ENCODE measurements at places on chromosomes 5 and 9.

GRCh38 chr5:172443441-172444109 is 10.8 kb downstream of the SH3PXD2B start:
- no peak for DNase-seq

GRCh38 chr5:95256446-95256845 is 28.4 kb downstream of the MCTP1 start:
- DNase-seq = no peak

GRCh38 chr9:78714576-78714975 is 417.7 kb downstream of the PSAT1 start:
- DNase-seq = no peak

- DNase-seq = no peak
These were observed 35.8 kb upstream of the NFIB start for GRCh38 chr9:14349447-14350348.

DNA sequence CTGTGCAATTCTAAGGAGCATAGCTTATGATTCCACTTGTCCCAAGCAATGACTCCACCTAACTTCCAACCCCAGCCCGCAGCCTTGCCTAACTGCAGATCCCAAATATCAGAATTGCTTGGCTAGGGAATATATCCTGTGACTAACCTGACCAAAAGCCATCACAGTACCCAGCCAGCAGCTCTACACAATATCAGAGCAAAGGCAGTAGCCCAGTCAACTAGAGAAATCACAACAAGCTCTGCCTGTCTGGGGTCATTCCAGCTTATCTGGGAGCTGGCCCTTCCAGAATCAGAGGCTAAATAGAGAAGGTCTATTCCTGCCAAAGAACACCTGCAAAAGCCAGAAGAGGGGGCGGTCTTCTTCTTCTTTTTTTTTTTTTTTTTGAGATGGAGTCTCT is 9.3 kb upstream of the KIAA1958 start:
- DNase-seq = no peak

DNA sequence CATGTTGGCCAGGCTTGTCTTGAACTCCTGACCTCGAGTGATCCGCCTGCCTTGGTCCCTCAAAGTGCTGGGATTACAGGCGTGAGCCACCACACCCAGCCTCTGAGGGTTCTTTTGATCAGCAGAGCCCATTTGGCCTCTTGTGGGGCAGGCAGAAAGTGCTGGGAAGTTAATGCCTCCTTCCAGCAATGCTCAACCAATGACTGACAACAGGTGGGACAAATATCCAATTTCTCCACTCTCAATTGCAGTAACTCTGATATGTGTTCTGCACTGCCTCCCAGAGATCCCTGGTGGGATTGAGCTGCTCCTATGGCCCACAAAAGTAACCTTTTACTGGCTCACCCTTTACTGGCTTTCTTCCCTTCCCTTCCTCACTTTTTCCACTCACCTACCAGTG is 79.9 kb upstream of the APC start:
- no peak for DNase-seq

- no peak for DNase-seq
These were observed 842 bp downstream of the MUSK start for GRCh38 chr9:110669433-110669832.

GRCh38 chr5:121144764-121145163 is 680.7 kb downstream of the PRR16 start:
- no peak for DNase-seq

- DNase-seq = peak; percentile 12
These were observed 106.3 kb upstream of the SSBP2 start for GRCh38 chr5:81856948-81857928.

GRCh38 chr5:128876569-128877382 is 88.5 kb upstream of the SLC27A6 start:
- no peak for DNase-seq

DNA sequence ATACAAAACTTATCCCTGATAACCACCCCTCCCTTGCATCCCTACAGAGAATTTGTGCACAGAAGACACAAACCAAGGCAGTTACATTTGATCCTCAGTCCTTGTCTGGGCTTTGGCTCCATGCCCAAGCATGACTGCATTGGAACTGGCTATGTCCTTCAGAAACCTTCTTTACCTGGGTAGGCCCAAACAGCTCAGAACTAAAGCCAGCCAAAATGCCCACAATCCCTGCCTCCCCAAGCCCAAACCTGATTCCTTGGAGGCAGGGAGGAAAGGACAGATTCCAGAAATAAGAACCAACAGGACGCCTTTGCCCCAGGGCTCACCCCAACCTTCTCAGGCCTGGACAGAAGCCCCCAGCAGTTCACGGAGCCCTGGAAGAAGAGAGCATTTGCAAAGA is 8.2 kb downstream of the IL17B start:
- DNase-seq = no peak

GRCh38 chr5:180637962-180638680 is 11.3 kb downstream of the FLT4 start:
- no peak for DNase-seq

DNA sequence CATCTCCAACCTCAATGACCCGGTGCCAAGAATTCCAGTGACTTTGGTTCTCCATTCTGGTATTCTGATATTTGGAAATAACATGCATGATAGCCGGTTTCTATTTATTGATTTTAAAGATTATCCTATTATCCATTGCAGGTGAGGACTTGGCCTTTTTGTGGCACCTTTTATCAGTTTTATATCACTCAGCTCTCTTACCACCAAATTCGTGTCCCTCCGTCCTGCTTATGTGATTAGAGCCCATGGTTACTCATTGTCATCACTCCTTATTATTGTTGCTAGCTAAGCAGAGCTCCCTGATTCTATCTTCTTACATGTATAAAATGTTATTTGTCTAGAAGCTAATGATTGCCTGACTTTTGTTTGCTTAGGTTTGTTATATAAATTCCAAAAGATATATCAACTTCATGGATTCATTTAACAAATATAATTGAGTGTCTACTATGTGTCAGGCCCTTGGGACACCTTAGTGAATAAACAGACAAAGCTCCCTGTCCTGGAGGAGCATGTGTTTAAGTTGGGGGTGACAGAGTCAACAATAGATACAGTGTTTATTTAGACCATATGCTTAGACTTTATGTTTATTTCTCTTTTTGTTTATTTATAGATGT is 138.2 kb downstream of the ADAMTS16 start:
- no peak for DNase-seq

DNA sequence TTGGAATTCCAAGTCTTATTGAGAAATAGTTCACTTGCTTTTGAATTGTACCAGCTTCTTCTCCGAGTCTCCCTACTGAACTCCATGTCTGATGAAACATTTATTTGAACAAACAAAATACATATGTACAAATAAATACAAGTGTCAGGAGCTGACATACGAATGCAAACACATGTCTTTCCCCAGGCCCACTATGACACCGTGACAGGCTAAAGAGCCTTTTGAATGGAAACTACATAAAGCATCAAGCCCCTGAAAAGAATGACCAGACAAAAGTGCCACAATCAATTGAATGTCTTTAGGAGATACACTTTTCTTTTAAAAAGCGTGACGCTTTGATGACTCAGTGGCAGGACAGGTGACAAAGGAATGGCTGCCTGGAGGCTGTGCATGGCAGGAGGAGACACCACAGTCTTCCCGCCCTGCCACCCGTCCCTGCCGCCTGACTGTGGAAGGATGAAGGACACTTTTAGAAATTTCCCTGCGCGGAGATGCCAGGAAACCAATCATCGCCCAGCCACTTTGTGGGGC is 112.4 kb upstream of the BNC2 start:
- no peak for DNase-seq

DNA sequence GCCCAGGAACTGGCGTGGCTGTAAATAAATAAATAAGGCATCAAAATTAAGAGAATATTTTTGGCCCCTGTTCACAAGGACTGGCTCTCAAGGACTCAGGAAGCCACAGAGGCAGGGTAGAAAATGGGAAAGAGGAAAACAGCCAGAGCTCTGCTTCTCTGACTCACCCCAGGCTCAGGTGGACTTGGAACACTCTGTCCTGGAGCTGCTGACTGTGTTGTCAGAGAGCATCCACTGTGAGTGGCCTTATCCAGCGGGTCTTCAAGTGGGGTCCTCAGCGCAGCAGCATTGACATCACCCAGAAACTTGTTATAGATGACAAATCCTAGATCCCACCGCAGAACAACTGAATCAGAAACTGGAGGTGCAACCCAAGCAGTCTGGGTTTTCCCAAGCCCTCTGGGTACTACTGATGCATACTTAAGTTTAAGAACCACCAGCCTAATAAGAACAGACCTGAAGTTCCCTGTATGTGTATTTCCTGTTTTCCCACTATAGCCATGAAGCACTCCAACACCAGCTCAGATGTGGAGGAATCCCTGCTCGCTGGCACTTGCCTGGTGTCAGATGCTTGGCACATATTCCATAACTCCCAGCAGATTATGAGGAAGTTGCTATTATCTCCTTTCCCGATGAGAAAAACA is 20.5 kb downstream of the ADRA1B start:
- no peak for DNase-seq

DNA sequence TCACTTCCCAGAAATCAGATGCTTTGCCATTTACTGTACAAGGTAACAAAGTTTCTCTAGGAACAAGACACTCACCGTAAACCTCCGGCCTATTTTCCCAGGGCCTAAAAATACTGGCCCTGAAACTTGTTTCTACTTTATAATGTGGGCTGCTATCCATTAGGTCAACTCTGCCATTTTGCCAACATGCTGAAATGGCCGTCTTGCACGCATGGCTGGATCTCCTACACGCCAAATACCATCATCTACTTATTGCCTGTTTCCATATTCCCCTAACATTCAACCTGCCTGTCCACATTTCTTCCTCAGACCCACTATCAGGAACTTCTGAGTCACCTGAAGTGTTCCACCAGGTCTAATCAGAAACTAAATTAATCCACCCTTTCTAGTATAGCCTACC is 4.7 kb downstream of the TBCA start:
- no peak for DNase-seq

GRCh38 chr5:77498952-77499351 is 6.8 kb upstream of the WDR41 start:
- no peak for DNase-seq

DNA sequence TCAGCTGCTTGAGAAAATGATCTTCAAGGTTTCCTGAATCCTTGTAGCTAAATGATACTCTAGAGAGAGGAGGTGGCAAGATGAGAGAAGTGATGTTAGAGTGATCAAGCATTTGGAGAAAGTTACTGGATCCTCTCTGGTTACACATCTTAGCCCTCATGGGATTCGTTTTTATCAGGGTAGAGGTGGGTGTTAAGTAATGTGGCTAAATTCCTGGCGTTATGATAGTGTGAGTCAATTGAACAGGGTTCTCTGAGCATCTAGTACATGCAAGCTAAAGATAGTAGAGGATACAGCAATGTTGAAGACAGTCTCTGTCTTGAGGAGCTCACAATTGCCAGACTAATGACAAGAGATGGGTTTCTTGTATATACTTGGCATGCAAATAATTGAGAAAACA is 123.7 kb downstream of the PSD2 start:
- DNase-seq = no peak

- DNase-seq = no peak
These were observed 69.7 kb downstream of the FOCAD start for GRCh38 chr9:20753761-20754160.

DNA sequence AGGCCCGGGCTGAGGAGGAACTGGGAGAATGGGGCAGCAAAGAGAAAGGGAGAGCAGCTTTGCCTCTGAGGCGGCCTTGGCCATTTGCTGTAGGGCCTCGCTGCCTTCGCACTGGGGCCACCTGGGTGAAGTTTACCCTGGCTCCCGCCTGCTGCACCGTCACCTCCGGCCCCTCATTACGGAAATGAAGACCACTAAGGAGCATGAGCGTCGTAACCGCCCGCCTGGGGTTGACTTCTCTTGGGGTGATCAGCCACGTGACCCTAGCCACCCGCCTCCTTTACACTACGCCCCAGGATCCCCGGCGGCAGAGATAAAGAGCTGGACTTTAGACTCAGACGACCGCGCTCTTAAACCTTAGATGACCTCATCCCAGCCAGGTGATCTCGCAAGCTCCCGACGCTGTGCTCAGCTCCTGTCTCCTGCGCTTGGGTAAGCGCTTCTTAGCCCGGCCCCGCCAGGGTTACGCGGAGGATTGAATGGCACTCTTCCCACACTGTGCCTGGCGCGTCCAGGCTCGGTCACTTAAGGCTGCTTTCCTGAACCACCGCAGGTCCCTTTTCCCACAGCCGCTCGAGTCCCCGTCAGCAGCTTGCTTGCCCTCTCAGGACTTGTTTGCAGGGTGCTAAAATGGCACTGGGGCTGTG is 107.9 kb upstream of the LARP1 start:
- DNase-seq = no peak

DNA sequence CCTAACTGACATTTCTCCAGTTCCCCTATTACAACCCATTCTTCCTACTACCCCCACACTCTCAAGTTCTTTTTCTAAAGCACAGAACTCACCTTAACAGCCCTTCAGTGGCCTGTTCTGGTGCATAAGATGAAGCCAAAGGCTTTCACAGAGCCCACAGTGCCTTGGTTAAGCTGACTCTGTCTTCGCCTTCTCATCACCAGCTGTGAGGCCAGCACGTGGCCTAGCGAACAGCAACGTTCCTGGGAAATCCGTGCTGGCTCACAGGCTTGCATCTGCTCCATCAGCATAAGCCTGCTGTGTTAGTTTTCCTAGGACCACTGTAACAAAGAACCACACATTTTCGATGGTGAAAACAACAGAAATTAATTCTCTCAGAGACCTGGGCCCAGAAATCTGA is 67.9 kb upstream of the LPAR1 start:
- no peak for DNase-seq

Measured in NCI-H1436 (cell line).